ENCODE measurements at places on chromosomes 3 and 15.

DNA sequence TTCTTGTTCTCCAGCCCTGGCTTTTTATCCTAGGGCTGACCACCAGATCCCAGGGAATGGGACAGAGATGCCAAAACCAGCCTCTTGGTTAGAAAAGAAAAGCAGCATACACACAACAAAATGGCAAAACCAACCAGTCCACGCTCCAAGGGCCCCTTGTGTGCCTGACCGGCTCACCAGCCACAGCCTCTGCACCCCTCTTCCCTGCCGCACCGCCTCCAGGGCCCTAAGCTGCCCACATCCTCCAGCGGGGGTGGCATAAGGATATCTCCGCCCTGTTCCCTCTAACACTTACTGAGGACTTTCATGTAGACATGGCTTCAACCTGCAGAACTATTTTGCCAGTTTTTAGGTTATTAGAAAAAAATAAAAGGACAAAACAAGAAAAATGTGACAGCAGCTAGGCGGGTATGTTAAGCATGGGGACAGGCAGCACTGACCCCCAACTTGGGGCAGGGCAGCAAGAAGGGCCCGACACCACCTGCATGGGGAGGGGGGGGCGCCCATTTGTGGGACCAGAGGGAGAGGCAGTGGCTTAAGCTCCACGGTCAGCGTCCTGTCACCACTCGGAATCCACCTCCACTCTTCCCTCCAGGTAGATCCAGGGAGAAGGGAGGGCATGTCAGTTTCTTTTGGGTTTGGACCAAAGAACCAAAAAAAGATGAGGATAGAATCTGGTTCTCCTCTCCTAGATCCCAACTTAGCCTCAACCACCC is 49.1 kb downstream of the DHX30 start:
- DNase-seq, result no peak

DNA sequence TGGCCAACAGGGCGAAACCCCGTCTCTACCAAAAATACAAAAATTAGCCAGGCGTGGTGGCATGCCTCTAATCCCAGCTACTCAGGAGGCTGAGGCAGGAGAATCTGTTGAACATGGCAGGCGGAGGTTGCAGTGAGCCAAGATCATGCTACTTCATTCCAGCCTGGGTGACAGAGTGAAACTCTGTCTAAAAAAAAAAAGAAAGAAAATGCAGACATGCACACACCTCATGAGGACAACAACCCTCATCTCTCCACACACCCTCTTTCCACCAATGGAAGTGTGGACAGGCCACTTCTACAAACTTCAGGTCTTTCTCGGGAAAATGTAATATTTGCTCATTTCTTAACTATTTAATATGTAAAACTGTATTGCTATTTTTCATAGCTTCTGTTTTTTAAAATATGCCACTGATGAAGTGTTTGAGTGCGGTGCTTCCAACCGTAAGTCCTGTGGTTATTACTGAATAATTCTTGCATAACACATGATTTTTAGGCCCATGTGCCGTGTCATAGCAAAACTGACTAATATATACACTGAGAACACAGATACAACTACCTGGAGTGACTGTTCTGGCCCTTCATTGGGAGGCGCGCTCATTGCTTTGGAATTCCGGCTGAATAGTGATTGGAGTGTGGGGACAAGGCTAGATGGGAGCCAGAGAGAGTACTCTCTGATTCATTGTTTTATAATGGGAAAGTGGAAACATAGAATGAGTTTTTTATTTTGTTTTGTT is 23.1 kb downstream of the LRRC31 start:
- DNase-seq, result peak; percentile 92

DNA sequence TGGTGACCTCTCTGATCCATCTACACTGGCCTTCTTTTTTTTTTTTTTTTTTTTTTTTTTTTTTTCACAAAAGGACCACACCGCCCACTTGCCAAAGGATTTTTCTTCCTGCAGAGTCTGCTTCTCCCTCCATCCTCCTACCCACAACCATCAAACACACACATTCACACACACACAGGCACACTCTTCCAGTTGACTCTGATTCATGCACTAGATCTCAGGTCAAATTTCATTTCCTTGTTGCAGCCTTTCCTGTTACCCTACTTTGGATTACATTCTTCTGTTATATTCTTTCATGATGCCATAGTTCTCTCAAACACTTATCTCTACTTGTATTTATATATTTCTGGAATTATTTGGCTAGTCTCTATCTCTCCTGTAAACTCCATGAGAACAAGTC is 133.9 kb downstream of the STAC start:
- DNase-seq, result no peak

- no peak for DNase-seq
Observed at GRCh38 chr3:155326244-155326643, 32.8 kb upstream of the STRIT1 start.

GRCh38 chr15:30788595-30788994 is 115.1 kb upstream of the FAN1 start:
- DNase-seq, result no peak

Data from RCC 7860 (cell line).